Lower leg skin (tissue), 4 donors: ENCODE measurements at places on chromosomes 3 and 15.
A peak's percentile ranks its signal among the peaks of the same experiment; 100 is the strongest.

DNA sequence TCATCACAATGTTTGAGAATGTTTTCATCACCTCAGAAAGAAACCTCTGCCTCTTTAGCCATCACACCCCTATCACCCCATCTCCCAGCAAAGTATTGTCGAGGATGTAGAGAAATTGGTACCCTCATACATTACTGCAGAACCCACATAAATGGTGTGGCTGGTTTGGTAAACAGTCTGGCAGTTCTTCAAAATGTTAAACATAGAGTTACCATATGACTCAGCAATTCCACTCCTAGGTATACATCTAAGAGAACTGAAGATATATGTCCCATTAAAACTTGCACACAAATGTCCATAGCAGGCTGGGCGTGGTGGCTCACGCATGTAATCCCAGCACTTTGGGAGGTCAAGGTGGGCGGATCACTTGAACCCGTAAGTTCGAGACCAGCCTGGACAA lies 8.7 kb upstream of the ETFA start:
- DNase-seq, result no peak

GRCh38 chr3:172478116-172478515 lies 29.9 kb upstream of the GHSR start:
- no peak for DNase-seq

GRCh38 chr3:95084738-95085137 lies 1021.9 kb downstream of the NSUN3 start:
- DNase-seq, result no peak

DNA sequence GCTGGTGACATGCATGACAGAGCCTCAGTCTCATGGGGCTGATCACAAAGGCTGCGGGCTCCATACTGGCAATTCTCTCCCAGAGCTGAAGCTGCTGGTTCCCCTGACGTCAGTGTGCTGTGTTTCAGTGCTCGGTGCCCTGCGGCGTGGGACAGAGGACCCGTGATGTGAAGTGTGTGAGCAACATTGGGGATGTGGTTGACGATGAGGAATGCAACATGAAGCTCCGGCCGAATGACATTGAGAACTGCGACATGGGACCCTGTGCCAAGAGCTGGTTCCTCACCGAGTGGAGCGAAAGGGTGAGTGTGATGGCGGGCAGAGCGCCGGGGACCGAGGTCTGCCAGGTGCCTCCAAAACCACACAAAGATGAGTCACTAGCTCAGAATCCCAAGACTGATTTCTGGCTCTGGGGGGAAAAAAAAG lies 62.0 kb upstream of the NR2E3 start:
- no peak for DNase-seq

- DNase-seq, result no peak
Observed at GRCh38 chr3:110066206-110066605, 728.9 kb upstream of the DPPA4 start.

DNA sequence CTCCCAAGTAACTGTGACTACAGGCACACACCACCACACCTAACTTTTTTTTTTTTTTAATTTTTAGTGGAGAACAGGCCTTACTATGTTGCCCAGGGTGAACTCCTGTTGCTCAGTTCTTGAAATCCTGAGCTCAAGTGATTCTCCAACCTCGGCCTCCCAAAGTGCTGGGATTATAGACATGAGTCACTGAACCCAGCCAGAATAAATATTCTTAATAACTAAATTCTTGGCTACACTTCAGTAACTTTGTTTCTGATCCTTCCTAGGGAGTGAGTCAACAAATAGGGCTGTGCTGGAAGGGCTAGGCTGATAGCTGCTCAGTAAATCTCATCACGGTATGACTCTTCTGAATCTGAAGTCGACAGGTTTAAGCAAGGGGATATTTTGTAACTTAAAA lies 56.6 kb downstream of the P3H2 start:
- DNase-seq, result no peak

GRCh38 chr3:169241630-169241990 lies 421.9 kb downstream of the MECOM start:
- no peak for DNase-seq

DNA sequence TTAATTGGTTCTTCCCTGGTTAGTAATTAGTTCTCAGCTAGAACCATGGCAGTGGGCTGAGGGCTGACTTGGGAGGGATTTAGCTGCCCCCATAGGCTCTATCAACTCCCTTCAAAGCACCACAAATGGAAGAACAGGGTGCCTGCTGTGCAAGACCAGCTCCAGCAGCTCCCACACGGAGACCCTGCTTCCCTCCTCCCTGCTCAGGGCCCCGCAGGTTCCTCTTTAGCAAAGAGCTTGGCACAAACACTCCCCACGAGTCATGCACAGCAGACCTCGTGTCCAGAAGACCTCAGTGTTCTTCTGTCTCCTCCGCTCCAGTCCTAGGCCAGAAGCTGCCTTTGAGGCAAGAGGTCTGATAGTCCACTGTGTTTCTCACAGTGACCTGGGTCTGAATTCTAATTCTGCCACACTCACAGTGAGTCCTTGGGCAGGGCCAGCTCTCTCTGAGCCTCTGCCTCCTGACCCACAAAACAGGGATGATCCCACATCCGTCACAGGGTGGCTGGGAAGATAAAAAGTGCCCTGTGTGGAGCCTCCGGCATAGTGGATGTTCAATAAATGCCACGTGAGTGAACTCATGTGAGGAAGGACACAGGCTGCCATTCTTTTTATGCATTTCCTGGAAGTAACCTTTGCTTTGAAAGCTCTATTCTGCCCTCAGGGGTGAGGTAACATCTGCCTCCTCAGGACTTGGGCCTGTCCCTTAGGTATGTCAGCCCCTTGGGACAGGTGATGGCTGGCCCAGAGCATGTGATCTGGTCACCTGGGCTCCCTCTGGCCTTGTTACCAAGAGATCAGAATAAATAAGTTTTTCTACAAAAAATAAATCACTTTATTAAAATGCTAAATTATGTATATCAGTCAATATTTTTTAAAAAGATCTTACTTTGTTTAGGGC lies 7.6 kb downstream of the RAB6B start:
- DNase-seq, result peak; percentile 62

- no peak for DNase-seq
Observed at GRCh38 chr3:161550491-161551195, 54.0 kb downstream of the OTOL1 start.

- no peak for DNase-seq
Observed at GRCh38 chr3:177141471-177141870, 55.8 kb downstream of the TBL1XR1 start.

- DNase-seq, result no peak
Observed at GRCh38 chr3:159919873-159920272, 68.8 kb upstream of the IL12A start.
